ENCODE measurements at places on chromosomes 7 and 10.
A peak's percentile ranks its signal among the peaks of the same experiment; 100 is the strongest.

- no peak for DNase-seq
Measured at GRCh38 chr7:30799976-30800661, 28.9 kb downstream of the MINDY4 start.

- DNase-seq, result no peak
Measured at GRCh38 chr10:28479425-28479865, 53.5 kb upstream of the WAC start.

DNA sequence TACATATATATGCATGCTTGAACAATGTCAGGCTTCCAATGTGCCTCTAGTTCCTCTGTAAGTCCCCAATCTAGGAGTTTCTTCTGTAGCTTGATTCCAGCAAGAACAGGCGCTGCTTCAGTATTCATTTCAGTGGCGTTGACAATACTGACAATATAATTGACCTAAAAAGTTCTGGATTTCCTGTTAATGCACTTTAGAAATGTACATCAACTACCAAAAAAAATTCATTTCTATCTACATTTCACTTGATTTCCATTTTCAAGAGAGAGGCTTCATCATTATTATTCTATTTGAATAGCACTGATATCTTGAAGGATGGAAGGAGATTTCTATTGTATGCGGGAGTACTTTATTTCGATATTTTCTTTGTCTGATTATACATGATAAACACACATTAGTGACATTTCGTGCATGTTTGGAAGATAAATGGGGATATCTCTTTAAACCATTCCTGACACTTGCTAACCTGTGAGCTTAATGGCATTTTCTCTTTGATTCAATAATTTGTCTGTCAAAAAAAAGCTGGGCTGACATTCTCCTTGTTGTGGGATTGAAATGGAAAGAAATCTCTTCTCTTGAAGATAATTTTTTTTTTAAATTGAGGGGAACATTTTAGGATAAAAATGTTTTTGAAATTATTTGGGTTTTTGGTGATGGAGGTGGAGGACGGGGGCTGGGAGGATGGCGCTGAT, 568.2 kb downstream of the LRMDA start:
- DNase-seq, result no peak

- DNase-seq, result no peak
Measured at GRCh38 chr10:36336315-36336714, 694.2 kb upstream of the FZD8 start.

- no peak for DNase-seq
Measured at GRCh38 chr10:5550621-5551530, 26.1 kb downstream of the CALML3 start.

DNA sequence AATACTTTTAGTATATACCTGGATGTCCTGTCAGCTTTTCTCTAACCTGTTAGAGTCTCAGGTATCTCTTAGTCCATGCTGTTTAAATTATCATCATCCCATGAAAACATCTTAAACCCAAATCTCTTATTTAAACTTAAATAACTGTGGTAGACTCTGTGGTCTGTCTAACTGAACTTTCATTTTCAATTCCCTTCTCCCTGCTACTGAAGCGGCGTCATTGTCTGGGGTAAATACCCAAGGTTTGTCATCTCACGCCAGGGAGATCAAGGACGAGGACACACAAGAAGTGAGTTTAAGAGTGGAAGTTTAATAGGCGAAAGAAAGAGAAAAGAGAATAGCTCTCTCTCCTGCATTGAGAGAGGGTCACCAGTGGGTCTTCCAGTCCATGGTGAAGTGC, 804.4 kb upstream of the CELF2 start:
- no peak for DNase-seq

DNA sequence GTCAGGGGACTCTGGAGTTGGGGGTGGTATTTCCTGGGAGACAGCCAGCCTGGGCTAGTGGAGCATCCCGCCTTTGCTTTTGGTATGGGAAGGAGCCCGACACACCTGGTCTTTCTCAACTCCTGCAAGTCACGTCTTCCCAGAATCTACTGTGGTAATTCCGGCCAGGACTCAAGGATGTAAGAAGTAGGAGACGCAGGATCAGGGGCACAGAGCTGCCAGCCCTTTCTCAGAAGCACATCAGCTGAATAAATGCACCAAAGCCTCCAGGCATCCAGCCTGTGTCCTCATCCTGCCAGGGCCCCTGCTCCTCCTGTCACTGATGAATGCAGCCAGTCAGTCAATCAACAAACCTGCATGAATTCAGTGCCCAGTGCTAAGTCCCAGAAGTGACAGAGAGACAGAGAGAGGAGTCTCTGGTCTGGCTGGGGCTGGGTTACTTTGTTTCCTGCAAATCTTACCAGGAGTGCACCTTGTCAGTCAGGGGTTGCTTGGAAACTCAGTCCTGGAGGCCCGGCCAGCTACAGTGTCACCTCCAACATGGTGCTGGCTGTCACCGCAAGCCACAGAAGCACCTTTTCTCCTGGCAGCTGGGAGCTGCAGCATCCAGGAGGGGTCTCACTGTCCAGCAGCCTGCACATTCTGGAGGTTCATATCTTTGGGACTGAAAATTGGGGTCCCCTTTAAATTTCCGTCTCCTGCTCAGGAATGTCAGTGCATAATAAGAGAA, 101.8 kb downstream of the PTPRE start:
- no peak for DNase-seq

GRCh38 chr10:100970076-100970913, 991 bp downstream of the SEMA4G start:
- DNase-seq, result no peak

DNA sequence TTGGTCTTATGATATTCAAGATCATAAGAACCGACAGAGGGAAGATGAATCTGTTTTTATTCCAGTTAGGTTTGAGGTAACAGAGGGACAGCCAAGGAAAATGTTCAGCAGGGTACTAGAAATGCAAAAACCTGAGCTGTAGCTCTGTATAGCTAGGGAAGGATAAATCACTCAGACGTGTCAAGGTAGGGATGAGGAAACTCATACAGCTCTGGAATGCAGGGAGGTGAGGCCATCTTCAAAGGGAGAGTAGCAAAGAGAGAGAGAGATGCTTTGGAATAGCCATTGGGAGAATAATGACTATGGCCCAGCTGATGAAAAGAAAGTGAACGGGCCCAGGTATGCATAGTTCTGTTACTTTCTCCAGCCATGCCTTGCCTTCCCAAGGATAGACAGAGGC, 77.8 kb downstream of the PAX2 start:
- DNase-seq, result no peak

GRCh38 chr7:147721962-147722830, 868.4 kb upstream of the C7orf33 start:
- DNase-seq, result no peak

GRCh38 chr10:88090568-88091214, 227.3 kb downstream of the PTEN start:
- no peak for DNase-seq

- DNase-seq, result no peak
Measured at GRCh38 chr7:136526408-136527105, 341.9 kb upstream of the CHRM2 start.

GRCh38 chr10:26368463-26368862, 69.7 kb upstream of the APBB1IP start:
- DNase-seq, result no peak

- DNase-seq, result peak; percentile 6
Measured at GRCh38 chr10:13712837-13713581, 126.2 kb downstream of the PRPF18 start.

GRCh38 chr7:27262121-27262520, 19.5 kb downstream of the EVX1 start:
- no peak for DNase-seq

DNA sequence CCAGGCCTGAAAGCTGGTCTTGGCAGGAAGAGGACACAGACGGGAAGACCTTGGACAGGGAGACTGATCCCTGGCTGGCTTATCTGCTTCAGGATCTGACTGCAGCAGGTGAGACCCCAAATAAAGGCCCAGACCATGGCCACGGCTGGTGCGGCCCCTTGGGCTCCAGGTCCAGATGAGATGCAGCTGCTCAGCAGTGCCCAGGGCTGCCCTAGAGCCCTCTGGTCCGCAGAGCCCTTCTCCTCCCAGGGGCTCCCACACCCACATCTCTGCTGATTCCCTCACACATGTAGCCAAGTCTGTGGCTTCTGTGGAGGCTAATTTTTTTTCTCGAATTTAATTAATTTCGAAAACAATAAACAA, 46.3 kb downstream of the VIPR2 start:
- DNase-seq, result no peak

GRCh38 chr7:96330193-96330592, 8.3 kb upstream of the SLC25A13 start:
- DNase-seq, result no peak

DNA sequence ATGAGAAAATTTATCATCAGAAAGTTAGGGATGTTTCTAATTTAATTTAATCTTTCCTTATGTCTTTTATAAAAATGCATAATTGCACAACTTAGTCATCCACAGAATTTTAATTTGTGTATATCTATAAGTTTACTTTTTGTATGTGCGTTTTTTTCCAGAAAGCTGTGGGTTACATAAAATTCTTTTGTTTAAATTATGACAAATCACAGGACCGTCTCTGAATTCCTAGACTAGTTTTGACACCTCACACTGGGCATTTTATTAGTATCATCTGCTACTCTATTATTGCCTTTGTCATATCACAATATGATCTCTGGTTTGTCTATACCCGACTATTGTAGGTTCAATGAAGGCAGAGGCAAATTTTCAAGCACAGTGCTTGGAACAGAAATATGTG, 482.4 kb upstream of the SEMA3D start:
- no peak for DNase-seq

DNA sequence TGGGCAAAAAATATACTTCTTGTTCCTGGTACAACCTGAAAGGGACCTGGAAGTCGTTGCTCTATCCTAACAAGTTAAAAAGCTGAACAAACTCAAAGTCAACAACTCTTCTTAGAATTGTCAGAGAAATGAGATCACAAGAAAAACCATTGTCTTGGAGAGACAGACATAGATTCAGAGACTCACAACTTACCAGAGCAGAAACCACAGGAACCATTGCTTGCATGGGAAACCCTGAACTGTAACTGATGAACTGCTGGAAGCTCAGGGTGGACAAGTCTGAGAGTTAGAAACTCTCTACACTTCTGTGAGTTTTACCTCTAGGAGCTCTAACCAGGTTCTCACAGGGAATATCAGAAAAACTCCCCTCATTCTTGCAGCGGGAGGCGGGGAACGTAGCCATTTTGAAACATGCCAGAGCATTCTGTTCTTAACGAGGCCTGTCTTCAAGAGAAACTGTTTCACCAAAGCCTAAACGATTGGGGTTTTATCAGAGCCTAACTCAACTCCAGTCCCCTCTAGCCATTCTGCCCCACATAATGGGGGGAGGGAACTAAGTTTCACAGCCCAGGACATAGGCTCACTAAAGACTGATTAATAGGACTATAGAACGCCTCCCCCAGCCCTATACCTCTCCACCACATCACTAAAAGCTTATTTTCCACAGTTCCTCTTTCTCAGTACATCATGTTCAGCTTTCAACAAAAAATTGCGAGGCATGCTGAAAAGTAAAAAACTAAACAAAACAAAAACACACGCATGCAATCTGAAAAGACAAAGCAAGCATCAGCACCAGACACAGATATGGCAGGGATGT, 12.0 kb upstream of the GSDME start:
- DNase-seq, result no peak

DNA sequence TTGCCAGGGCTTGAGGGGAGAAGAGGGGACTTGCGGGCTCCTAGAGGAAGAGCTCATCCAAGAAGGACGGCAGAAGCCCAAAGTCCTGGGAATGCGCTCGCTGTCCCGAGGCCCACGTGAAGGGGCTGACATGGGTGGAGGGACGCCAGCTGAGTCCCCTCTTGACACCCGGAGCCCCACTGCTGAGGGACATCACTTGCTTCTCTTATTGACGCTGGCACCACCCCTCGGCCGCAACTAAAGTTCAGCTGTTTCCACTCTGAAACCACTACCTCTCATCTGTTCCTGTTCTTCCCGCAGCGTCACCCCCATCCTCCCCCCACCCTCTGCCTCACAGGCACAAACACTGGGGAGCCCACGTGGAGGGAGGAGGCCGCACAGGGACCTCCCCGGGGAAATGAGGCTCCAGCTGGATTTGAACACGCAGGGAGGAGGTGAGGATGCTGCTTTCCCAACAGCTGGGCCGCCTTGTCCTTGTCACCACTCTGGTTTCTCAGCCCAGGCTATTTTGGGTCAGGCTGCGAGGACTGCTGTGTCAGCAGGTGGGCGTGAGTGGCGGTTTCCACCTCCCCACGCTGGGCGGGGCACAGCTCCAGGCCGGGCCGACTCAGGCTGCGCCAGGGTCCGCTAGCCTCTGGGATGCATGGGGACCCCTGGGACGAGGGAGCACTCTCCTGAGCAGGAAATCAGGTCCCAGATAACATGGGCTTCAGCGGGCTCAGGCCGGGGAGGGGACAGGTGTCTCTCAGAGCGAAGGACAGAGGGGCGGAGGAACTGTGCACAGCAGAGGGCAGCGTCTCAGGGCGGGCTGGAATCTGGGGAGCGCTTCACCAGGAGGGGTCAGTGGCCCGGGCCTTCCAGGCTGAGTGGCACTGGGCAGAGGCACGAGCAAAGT, 156.3 kb downstream of the ZNF248 start:
- DNase-seq, result no peak

DNA sequence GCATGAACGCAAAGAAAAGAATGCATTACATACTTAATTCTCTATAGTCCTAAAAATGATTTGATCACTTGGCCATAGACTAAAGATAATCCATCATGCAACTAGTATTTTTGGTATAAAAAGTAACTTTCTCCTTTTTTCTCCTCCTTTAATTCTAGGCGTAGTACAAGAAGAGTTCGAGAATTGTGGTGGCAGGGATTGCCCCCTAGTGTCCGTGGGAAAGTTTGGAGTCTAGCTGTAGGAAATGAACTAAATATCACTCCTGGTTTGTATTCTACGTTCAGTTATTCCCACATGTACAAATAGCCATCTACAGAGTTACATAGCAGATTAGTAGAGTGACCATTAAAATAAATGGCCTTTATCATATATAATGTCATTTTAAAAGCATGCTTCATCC, 45.5 kb upstream of the HELLS start:
- DNase-seq, result no peak

GRCh38 chr10:97280783-97281182, 11.7 kb downstream of the ARHGAP19 start:
- no peak for DNase-seq

DNA sequence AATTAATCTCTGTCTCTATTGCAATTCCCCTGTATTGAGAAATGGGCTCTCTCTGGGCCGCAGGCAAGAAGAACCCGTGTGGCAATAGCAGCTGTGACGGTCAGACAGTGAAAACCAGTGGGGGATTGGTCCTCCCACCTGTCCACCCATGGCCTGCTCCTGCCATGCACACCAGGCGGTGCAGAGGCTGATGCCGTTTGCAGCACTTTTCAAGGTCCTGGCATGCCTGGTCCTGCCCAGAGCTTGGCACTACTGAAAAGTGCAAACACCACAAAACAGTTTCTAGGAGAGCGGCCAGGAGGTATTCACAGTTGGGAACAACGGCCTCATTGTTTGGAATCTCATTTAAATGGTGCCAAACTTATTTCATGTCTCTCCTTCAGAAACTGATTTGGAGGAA, 41.5 kb downstream of the PSPH start:
- no peak for DNase-seq

GRCh38 chr7:69772718-69773436, 174.6 kb downstream of the AUTS2 start:
- DNase-seq, result no peak

DNA sequence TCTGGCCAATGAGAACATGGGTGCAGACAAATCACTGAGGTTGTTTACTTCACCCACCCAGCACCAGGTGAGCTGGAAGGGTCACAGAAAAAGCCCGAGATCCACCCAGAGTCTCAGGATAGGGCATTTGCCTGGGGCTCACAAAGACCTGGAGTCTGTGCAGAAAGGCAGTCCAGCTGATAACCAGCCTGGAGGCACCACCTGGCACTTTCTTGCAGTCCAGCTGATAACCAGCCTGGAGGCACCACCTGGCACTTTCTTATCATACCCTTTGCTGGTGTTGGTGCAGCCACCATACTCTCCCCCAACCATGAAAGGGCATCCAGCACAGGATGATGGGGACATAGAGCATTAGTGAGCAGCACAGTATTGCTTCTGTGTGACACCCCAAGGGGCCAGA, 104.1 kb downstream of the PPP1R3C start:
- no peak for DNase-seq

Measured in stimulated activated CD4-positive, alpha-beta T cell treated with anti-CD3 and anti-CD28 coated beads, Interleukin-4, amount 100 ng/mL, for 24 hours (primary cell).